AML-193 (cell line): ENCODE measurements at places on chromosomes 5 and 9.
A peak's percentile ranks its signal among the peaks of the same experiment; 100 is the strongest.

DNA sequence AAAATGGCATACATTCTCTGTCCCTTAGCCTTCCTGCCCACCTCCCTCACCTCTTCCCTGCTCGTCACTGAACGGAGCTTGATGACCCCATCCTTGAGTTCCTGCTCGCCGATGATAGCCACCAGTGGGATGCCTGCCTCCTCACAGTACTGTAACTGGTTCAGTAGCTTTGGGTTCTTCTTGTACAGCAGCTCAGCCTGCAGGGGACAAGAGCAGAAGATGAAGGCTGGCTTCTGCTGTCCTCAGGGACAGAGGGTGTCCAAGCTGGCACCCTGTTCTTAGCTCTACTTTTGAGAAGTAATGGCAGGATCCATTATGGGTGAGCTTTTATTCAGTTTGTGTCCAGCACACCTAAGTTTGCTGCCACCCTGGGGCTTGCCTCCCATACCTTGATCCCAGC lies 1.3 kb upstream of the DND1 start:
- DNase-seq: no peak

GRCh38 chr5:96569770-96570169 lies 92.4 kb upstream of the CAST start:
- no peak for DNase-seq

- DNase-seq: peak; percentile 47
Observed at GRCh38 chr5:7886849-7887475, 18.0 kb downstream of the MTRR start.

GRCh38 chr9:133750982-133751649 lies 13.0 kb upstream of the SARDH start:
- DNase-seq: no peak

DNA sequence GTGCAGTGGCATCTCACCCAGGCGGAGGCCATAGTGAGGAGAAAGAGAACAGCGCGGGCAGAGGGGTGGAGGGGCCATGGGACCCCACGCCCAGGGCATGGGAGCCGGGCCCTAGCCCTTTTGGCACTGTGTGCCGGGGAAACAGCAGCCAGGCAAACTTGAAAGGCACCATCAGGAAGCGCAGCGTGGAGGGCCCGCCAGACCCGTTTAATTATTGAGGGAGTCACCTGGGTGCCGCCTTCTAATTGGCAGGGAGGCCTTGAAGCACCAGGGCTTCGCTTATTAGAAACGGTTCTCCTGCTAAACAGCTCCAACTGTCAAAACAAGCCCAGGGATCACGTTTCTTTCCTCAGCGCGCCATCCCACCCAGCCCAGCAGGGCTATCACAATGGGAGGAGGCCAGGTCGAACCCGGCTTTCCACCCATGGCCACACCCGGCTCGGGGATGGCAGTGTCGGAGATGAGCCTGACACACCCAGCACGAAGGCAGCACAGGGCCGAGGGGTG lies 104.6 kb upstream of the SARDH start:
- DNase-seq: no peak

GRCh38 chr5:38167562-38167996 lies 90.8 kb upstream of the EGFLAM start:
- DNase-seq: no peak
